ENCODE measurements at places on chromosomes 5 and 9.

- DNase-seq, result no peak
These were observed 91.8 kb upstream of the CCDC112 start for GRCh38 chr5:115388240-115388639.

DNA sequence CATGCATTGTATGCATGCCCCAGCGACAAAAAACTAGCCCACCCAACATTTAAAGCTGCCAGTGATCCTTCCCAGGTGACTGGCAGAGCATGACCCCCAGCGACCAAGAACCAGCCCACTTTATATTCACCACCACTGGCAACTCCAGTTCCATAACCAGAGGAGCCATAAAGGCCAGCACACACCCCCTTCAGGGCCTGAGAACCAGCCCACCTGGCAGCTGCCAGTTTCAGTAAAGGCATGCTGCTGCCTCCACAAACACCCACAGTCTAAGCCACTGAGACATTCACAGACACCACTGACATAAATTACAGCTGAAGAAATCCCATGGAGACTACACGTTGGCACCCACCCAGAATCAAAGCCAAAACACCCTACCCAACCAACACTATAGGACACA is 46.9 kb upstream of the RGS7BP start:
- DNase-seq, result no peak

GRCh38 chr9:125271081-125271480 is 9.5 kb downstream of the GAPVD1 start:
- no peak for DNase-seq

GRCh38 chr9:16870596-16871335 is at the start of gene BNC2:
Gene BNC2 (minus strand): TSS chr9:16870670. CDS start chr9:16870648, 22 bp downstream.
- DNase-seq, result peak; percentile 87

GRCh38 chr5:168176251-168176650 is 115.2 kb upstream of the WWC1 start:
- no peak for DNase-seq

DNA sequence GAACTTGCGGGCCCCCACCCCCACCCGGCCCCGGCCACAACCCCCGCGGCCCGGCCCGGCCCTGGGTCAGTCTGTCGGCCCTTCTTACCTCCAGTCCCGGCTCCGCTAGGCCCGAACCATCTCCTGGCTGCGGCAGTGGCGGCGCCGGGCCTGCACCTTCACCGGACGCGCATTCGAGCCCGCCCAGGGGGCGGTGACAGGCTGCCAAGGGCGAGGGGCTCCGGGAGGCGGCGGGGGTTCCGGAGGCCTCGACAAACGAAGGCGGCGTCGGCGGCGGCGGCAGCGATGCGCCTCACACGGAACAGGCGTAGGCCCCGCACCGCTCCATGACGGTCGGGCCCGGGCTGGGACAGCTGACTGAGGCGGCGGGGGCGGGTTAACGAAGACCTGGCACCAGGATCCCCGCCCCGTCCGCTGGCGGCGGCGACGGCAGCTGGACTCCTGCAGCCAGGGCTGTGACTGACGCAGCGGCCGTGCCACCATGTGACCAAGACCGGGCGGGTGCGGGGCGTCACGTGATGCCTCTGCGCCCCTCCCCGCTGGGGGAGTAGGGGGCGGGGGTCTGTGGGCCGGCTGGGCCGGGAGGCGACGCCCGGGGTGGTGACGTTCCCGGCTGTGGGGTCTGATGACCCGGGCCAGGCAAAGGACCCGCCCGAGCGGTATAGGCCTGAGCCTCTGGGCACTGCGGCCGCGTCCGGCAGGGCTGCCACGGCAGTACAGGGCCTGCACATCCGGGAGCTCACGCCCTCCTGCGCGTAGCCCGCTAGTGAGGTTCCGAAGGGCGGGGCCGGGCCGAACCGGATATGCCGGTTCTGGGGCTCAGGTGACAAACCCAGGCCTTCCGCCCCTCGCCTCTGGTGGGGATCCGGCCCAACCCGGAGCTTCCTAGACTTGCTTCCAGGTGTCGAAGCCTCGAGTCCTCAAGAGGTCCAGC is at the start of gene AFF4:
Gene AFF4 (minus strand): TSS at position 464 of the 934 bp plus-strand sequence. CDS start 26,445 bp downstream, outside the sequence.
- peak; percentile 98 for DNase-seq

- DNase-seq, result no peak
These were observed 7.1 kb upstream of the PJA2 start for GRCh38 chr5:109416882-109417281.

DNA sequence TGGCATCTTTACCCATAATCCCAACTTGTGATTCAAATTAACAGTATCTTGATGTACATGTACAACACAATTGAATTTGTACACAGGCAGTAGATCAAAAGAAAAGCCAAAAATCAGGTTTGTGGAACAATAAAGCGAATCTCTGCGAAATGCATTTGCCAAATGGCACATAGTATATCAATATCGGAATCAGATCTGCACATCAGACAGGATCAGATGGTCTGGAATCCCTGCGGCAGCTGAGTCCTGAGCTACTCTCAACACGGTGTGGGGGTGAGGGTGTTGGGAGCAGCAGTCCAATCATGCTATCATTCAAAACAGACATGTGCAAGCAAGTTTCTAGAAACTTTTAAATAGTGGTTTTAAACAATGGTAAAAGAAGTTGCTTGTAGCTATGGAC is 358.3 kb downstream of the SEMA5A start:
- no peak for DNase-seq

DNA sequence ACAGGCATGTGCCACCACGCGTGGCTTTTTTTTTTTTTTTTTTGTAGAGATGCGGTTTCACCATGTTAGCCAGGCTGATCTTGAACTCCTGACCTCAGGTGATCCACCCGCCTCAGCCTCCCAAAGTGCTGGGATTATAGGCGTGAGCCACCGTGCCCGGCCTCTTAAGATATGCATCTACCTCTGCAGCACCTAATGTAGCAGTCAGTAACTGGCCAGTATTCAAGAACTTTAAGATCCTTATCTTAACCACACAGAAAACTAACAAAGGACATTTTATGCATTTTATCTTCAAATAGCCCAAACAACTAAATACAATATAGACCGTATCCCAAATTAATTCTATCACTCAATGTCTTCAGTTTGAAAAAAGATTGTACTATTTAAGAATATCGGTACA is 618.7 kb downstream of the TLE1 start:
- no peak for DNase-seq

DNA sequence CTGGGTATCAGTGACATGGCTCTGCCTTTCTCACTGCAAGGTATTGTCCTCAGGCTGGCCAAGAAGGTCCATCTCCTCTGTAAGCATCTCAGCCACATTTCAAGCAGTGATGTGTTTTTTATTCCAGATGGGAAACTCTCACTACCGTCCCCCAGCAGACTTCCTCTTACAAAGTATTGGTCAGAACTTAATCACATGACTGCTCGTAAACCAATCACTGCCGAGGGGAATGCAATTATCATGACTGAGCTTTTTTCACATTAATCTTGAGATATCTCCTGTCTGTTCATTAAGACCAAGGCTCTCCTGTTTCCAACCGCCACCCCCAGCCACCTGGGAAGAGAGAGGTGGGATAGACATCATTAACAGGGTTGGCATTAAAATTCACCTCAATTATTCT is 76.4 kb downstream of the BNC2 start:
- DNase-seq, result no peak

Data from right forelimb (tissue), 1 donor.